ENCODE measurements at places on chromosomes 2 and 18.

GRCh38 chr2:111121028-111121827 is 514 bp downstream of the BCL2L11 start:
- peak; percentile 65 for DNase-seq

- DNase-seq = no peak
Measured at GRCh38 chr2:97760480-97761049, 47.2 kb downstream of the ZAP70 start.

- no peak for DNase-seq
Measured at GRCh38 chr2:202014318-202014717, 19.3 kb upstream of the FZD7 start.

DNA sequence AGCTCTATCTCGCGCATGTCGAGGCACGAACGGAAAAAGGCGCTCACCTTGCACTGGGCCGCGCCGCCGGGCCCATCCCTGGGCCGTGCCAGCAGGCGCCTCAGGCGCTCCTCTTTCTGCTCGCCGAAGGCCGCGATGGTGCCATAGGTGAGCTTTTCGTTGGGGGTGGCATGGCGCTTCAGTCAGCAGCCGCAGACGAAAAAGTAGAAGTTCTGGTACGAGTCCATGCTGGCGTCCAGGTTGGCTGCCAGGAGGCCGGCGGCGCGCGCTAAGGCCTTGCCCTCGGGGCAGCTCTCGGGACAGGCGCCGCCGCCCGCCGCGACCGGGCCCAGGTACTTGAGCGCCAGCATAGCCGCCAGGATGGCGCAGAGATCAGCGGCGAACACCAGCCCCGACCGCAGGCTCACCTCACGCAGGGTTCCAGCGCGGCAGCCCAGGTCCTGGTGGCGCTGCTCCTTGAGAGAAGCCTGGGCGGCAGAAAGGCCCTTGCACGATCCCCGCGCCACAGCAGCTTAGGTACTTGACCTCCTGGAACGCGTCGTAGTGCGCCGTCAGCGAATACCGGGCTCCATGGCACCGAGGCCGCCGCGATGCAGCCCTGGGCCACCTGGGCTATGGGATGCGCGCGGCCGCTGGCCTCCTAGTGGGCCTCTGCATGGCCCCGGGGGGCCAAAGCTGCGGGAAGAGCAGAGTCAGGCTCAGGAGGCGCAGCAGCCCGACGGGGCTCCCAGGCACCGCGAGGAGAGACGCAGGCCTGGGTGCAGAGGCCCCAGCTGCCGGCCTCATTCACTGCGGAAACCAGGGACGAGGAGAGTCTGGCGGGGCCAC is 12.8 kb downstream of the ALPG start:
- DNase-seq = no peak

DNA sequence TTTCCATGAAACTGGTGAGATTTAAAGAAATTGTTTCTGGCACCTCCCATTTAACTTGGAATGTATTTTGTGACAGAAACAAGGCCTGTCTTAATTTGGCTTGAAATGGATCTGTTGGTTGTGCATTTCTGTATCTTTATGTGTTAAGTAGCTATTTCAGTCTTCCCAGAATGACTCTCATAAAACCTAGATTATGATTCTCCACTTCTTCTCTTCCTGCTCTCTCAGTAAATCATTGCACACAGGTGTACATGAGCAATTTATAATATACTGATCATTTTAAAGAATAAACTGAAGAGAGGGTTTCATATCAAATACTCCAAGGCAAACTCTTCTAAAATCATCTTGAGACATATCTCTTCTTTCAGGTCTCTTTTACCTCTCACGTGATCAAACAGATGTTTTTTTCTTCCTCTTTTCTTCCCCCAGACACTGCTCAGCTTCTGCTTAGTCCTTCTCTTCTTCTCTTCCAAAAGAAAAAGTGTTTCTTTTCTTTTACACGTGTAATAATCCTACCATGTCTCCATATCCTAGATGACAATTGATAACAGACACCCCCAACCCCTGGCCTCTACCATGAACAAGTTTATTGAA is 112.0 kb downstream of the PPP1R1C start:
- DNase-seq = no peak

DNA sequence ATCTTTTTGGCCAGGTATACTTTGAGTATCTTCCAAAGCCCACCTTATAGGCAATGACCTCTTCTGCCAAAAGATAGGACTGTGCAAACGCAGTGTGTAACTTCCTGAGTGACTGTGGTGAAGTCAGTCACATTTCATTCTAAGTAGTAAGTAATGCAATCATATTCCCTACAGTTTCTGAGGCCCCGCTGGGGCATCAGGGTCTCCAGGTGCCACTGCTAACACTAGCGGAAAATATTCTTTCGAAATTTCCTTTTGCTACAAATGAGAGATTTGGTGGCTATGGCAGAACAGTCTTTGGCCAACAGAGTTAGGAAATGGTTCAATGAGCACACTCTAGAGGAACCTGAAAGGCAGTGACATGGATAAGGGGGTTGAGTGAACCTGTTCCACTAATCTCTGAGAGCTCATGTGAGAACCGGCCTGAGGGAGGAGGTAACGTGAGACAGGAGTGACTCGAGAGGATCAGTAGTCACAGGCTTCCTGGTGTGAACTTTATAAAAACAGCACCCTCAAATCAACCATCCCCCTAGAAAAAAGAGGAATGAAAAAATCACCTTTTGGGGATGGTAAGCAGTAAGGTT is 102.6 kb upstream of the LPIN2 start:
- no peak for DNase-seq
